ENCODE measurements at places on chromosomes 1 and 21.
A peak's percentile ranks its signal among the peaks of the same experiment; 100 is the strongest.

DNA sequence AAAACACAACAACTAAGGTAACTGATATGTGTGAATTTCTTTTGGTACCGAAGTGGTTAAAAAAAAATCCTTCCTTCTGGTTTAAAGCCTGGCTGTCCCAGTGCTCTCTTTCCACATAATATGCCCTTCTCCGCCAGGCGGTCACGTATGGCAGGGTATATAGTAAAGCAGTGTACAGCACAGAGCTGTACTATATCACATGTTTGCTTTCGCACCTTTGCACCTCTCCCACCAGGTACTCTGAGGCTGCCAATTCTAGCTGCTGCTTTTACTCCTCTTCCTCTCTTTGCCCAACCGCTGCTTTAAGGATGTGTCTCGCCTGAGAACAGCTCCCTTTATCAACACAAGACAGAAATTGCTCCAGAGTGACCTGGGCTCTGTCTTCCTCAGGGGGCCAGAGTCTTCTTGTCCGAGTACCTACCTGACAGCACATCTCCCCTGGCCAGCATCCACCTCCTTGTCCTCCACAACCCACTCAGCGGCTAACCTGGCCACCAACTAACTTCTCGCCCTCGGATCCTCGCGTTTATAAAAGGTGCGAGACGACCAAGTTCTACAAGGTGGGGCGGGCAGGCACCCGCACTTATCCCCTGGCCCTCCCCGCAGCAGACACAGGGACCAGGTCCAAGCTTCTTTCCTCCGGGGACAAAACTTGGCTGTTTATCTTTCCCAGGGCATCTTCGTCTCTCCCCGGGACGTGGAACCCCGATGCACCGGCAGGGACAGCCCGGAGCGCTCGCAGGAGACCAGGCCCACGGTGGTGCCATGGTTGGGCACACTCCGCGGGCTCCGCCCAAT is 1.6 kb downstream of the COLGALT2 start:
- peak; percentile 61 for DNase-seq

- DNase-seq, result no peak
Measured at GRCh38 chr1:12542138-12542465, 75.9 kb downstream of the DHRS3 start.

DNA sequence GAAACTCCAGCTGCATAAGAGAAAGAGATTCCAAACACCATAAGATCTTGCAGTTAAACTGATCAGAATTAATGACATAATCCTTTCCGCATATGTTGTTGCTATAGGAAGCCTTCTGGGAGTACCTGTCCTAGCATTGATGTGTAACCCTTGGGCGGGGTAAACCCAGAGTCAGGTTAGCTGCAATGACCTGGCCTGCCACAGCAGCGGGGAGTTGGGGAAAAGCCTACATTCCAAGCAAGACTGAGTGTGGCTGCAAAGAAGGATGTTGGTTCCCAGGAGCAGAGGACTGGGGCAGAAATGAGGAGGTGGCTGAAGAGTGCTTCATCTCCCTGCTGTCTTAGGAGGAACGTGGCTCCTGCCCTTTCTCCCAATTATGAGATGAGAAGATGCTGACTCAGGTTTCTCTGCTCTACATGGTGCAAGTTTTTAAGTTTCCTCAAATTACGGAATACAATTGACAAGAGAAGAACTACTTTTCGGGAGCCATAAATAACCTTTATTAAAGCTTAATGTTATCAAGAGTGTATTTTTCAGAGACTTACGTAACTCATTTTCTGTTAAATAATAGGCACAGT is 142.1 kb downstream of the RYR2 start:
- no peak for DNase-seq

DNA sequence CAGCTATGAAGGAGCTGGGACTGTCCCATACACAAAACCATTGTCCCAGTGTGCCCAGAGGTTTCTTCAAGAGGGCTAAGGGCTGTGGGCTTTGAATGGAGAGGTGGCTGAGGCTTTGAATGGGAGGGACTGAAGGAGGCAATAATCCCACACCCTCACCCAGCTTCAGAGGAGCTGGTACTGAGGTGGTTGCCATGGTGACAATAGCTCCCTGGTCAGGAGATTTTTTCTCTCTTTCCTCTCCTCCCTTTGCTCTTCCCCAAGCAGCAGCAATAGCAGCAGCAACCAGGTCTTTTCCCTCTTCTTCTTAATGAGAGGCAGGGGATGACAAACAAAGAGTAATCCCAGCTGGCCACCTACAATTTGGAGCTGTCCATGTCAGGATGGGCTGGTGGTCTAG is 1.6 kb downstream of the HPCAL4 start:
- no peak for DNase-seq

- DNase-seq, result no peak
Measured at GRCh38 chr1:228861832-228862180, 126.5 kb downstream of the RHOU start.

DNA sequence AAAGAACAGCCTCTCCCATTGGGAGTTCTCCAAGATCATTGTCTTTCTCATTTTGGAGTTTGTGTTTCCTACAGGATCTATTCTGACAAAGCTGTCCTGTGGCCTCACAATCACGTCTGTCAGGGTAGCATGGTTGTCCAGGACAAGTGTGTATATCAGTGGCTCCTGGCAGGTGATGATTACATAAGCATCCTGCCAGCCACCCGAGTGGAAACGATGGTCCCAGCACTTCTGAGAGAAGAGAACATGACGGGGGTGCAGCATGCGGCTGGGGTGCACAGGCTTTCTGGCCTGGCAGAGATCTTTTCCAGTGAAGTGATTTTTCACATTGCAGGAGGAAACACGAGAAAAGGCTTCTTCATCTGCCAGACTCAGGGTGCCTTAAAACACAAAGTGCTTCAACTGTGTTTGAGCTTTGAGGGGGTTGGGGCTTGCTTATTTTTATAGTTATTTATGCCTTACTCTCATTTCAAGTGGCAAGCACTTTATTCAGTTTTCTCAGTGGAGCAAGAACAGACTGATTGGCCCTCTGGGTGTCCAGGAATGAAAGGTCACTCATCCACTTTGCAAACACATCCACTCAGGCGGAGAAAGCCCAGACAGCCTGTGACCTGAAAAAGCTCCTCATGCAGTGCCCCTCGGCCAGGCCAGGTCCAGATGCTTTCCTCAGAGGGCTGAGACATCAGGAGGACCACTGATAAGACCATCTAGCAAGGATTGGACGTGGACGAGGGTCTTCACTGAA is 186.0 kb downstream of the DUSP10 start:
- no peak for DNase-seq

DNA sequence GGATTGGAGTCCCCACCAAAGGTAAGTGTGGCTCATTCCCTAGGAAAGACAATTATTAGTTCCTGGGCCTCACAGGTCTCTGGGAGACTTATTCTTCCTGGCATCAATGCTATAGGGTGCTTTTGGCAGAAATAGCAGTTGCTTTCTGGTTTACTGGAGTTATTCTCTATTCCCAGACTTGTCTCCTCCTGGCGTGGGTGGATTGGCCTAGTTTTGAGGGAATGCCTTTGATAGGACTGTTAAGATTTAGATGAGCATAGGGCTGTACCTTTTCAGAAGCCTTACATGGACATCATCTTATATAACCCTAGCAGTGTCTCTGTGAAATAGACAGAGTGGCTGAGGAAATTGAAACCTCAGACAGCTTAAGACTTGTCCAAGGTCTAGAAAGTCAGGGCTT is 9.0 kb downstream of the PFKFB2 start:
- no peak for DNase-seq

DNA sequence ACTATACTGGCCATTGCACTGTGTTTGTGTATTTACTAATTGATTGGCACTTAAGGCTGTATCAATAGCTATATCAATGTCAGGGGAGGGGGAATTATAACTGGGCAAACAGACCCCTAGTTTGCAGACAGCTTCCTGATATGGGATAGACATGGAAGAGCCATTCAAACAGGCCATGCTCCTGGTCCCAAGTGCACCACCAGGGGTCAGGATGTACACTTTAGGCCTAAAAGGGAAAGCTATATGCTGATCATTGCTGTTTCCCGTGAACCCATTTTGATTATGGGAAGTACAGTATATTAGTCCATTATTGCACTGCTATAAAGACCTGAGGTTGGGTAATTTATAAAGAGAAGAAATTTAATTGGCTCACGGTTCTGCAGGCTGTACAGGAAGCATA is 124.9 kb upstream of the BACE2 start:
- no peak for DNase-seq

- DNase-seq, result no peak
Measured at GRCh38 chr1:227490001-227490400, 73.4 kb upstream of the ZNF678 start.

DNA sequence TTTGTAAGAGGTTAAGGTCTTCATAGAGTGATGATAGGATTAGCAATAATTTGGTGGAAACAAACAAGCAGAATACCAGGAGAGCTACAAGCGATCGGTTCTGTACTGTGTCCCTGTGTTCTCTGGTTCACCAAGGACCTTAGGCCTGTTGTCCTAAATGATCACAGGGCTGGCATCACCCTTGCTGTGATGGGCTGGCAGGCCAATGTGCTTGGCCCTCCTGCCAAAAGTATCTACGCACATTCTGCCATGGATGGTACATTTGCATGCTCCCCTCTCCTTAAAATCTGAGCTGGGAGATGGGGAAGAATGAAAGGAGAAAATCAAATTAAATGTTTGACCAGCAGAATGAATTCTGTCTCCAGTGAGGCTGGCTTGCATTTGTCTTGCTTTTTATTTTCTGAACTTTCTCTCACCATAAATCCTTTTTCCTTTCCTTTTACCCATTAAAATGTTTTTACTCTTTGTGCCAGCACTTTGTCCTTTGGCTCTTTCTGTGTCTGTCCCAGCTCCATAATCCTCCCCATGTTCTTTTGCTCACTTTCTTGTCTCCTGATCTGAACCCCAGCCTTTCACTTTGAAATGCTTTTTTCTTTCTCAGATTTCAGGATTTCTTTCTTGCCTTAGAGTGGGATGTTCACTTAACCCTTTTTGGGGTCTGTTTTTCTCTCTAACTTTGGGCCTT is 51.7 kb downstream of the PBX1 start:
- no peak for DNase-seq

DNA sequence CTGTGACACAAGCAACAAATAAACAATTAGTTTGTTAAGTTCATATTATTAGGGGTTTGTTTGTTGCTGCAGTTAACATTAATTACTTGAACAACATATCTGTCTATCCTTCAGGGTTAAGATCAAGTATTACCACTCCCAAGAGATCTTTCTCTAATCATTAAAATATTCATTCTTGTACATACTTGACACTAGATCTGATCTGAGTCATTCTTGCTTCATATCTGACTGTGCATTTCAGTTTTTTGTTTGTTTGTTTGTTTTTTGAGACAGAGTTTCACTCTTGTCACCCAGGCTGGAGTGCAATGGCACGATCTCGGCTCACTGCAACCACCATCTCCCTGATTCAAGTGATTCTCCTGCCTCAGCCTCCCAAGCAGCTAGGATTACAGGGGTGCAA is 613.3 kb upstream of the PLXNA2 start:
- no peak for DNase-seq

- no peak for DNase-seq
Measured at GRCh38 chr1:155297384-155297783, 3.9 kb downstream of the PKLR start.

- DNase-seq, result no peak
Measured at GRCh38 chr1:158930504-158930903, 848 bp upstream of the PYHIN1 start.

DNA sequence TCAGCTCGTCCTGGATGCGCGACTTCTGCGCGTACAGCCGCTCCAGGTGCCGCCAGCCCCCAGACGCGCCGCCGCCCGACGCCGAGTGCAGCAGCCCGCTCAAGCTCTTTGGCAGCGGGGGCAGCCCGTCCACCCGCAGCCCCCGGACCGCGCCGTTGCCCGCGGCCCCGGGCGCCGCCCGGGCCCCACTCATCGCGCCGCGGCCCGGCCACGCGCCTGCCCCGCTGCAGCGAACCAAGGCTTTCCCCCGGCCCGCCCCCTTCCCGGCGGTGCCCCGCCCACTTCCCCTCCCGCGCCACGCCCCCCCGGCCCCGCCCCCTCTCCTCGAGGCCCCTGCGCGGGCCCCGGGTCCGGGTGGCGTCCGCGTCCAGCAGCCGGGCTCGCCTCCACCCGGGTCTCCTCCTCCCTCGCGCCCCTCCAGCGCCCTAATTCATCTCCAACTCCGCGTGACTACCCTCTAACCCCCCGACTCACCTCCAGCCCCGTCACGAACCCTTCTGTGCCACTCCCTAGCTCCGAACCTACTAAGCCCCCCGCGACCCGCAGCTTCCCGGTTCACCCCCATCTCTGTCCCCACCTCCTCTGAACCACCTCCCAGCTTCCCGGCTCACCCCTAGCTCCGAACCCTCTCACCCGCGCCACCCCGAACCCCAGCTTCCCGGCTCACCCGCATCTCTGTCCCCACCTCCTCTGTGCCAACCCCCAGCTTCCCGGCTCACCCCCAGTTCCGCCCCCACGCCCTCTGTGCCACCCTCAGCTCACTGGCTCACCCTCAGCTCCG is at the start of gene FAM89A:
FAM89A (minus strand) TSS at position 236 of the 781 bp plus-strand sequence; CDS start at position 193, 43 bp downstream.
- DNase-seq, result no peak

DNA sequence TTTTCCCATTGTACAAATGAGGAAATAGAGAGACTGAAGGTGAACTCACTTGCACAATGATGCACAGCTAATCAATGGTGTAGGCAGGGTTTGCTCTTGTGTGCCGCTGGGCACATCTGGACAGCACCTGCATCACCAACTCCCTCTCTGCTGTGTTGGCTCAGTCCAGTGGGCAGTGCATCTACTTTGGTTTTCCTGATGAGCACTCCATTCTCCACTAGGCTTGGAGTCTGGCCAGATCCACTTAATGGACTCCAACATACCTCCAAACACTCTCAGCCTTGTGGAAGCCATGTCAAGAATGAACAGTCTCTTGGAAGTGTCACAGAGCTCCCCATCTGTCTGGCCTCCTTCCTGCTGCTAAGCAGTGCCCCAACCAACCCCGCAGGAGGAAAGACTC is 152.2 kb downstream of the HIVEP3 start:
- DNase-seq, result no peak

GRCh38 chr1:35850051-35850450 is 33.0 kb upstream of the AGO1 start:
- DNase-seq, result no peak

- DNase-seq, result no peak
Measured at GRCh38 chr21:39106881-39107462, 76.3 kb downstream of the PSMG1 start.

DNA sequence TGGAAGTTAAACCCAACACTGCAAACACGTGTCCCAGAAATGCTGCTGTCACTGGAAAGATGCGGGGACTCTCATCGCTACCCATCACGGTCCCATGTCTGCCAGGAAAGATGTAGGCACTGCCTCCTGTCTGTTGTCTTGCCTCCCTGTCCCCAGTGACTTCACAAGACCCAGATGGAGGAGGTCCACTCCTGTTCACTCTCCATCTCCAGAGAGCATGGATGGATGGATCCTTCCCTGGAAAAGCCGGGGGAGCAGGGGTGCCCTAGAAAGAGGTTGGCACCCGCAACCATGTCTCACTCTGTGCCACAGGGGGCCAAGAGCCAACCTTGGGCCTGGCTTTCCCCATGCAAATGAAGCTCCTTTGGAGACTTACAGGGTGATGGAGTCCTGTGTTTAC is 135.5 kb downstream of the GLIS1 start:
- no peak for DNase-seq

All from nucleus accumbens (tissue), 56 donors.